ENCODE measurements at places on chromosomes 7 and 10. TPM values are rescaled to one million over a fixed set of nuclear protein-coding genes. Genes with fewer than 3 reads are reported as not detected.
A peak's percentile ranks its signal among the peaks of the same experiment; 100 is the strongest.

The ASB10 gene
- not detected for total RNA-seq

DNA sequence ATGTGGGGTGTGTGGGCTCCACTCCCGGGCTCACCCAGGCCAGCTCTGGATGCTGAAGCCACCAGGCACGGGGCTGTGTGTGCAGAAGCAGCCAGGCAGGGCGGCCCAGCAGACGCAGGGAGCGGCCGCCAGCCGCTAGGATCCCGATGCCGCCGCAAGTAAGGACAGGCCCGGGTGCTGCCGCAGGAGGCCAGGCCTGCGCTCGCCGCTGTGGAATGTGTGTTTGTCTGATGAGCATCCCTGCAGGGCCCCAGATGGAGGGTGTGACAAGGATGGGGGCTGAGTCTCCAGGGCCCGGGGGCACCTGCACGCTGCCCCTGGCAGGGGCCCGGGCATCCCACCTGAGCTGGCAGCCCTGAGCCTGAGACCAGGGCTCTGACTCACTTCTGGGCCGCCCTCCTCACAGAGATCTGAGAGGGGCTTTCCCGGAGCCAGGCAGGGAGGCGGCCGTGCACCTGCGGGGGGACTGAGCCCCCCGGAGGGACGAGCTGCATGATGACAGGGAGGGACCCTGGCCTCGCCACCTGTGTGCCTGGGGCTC, 101.5 kb downstream of the FOXL3 start:
- no peak for DNase-seq

DNA sequence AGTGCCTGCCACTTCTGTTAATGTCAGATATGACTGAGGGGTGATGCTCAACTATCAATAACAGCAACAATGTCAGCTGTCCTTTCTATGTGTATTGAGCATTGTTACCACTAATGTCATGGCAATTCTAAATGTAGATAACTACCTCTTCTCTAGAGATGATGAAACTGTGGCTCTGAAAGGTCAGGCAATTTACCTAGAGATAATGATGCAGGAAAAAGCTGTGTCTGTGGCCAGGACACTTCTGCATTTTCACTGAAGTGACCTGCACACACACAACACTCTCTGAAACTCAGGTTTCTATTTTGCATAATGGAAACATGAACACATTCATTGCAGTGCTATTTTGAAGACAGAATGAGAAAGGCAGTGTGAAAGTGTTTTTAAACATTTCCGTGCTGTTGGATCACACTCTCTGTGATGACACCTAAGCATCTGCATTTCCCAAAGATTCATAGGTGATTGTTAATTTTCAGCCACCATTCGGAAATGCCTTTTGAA, 148.2 kb downstream of the KCND2 start:
- no peak for DNase-seq

The GALNT17 gene
- total RNA-seq = not detected

GRCh38 chr10:17742918-17743317, 9.1 kb upstream of the TMEM236 start:
- DNase-seq = peak; percentile 63

The CYP3A7 gene
- not detected for total RNA-seq

GRCh38 chr10:127374074-127374680, 174.9 kb upstream of the NPS start:
- no peak for DNase-seq

- DNase-seq = peak; percentile 91
These were observed 178.6 kb downstream of the CXCL12 start for GRCh38 chr10:44206127-44206818.

GRCh38 chr10:49534670-49535381, 4.1 kb downstream of the ERCC6 start:
- DNase-seq = peak; percentile 58

DNA sequence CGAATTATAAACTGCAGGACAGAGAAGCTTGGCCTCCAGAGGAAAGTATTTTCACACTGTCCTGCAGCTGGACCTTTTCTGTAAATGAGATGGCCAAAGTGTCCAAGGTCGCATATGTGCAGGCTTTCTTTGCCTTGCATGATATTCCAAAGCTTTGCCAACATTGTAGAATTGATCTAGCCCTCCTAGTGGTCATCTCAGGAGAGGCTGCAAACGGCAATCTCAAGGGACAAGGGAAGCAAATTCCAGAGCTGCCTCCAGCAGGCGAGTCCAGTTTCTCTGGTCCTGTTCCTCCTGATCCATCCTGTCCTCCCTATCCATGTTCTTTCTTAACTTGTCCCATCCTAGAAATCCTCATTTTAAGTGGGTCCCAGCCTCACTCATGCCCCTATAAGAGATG, 373.4 kb upstream of the PCDH15 start:
- DNase-seq = no peak

Data from RPMI7951 (cell line).